ENCODE measurements at places on chromosomes 2 and 18.

GRCh38 chr18:79904357-79905147 lies 46.9 kb downstream of the SLC66A2 start:
- no peak overlapping the region for H3K27ac ChIP-seq
- DNase-seq, result no peak
- no peak overlapping the region for H3K4me3 ChIP-seq
- peaks cover 3% of the 10 kb centered on the region for H3K4me1 ChIP-seq
- no peaks in the 10 kb centered on the region for H3K27me3 ChIP-seq

GRCh38 chr2:150710916-150711315 lies 223.4 kb upstream of the RND3 start:
- no peak overlapping the region for H3K27ac ChIP-seq
- no peaks in the 10 kb centered on the region for H3K4me1 ChIP-seq
- no peaks in the 10 kb centered on the region for H3K27me3 ChIP-seq
- no peak overlapping the region for H3K4me3 ChIP-seq

GRCh38 chr2:53939656-53940055 lies 31.1 kb downstream of the PSME4 start:
- DNase-seq, result no peak
- H3K27me3 ChIP-seq, result no peaks in the 10 kb centered on the region
- H3K4me3 ChIP-seq, result no peak overlapping the region
- no peak overlapping the region for H3K27ac ChIP-seq
- H3K36me3 ChIP-seq, result no peaks in the 10 kb centered on the region

DNA sequence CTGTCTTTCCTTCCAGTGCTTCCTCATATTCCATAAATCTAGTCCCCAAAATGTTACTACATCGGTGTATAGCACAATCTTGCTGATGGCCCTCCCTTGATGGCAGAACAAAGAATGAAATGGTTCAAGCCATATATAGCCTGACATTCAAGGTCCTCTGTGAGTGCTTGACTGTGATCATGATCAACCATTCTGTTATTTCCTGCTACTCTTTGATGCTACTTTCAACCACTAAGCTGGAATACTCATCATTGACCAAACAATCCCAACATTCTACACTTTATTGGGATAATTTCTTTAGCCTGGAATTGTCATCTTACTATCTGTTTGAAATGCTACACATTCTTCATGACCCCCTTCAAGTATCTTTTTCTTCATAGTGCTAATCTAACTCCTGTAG lies 633.9 kb downstream of the PLCL1 start:
- no peak for DNase-seq
- no peak overlapping the region for H3K4me3 ChIP-seq
- H3K4me1 ChIP-seq, result no peaks in the 10 kb centered on the region
- H3K27me3 ChIP-seq, result no peaks in the 10 kb centered on the region

GRCh38 chr2:191252699-191253098 lies 7.5 kb downstream of the MYO1B start:
- no peaks in the 10 kb centered on the region for H3K4me1 ChIP-seq
- no peak overlapping the region for H3K27ac ChIP-seq
- no peak for DNase-seq
- no peak overlapping the region for H3K4me3 ChIP-seq
- H3K36me3 ChIP-seq, result no peaks in the 10 kb centered on the region

DNA sequence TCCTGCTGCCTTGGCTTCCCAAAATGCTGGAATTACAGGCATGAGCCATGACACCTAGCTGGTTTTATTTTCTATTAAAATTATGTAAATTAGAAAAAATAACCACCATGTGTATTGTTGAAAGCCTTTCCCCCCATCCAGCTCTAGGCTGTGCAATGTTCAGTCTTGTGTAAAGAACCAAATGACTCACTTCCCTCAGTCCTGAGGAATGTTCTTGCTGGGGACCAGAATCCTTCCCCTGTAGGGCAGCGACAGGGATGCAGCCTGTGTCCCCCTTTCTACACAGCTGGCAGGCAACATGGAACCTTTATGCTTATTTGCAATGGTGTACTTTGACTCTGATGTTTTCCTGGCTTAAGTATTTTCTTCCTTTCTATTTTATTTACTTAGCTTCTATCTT lies 29.4 kb downstream of the AOX1 start:
- H3K4me1 ChIP-seq, result peaks cover 5% of the 10 kb centered on the region
- H3K36me3 ChIP-seq, result no peaks in the 10 kb centered on the region
- no peak overlapping the region for H3K4me3 ChIP-seq
- H3K27me3 ChIP-seq, result no peaks in the 10 kb centered on the region
- no peak overlapping the region for H3K27ac ChIP-seq

- H3K4me3 ChIP-seq, result no peak overlapping the region
- no peaks in the 10 kb centered on the region for H3K4me1 ChIP-seq
- no peak for DNase-seq
- no peaks in the 10 kb centered on the region for H3K36me3 ChIP-seq
Measured at GRCh38 chr2:101197215-101197745, 46.1 kb upstream of the TBC1D8 start.

DNA sequence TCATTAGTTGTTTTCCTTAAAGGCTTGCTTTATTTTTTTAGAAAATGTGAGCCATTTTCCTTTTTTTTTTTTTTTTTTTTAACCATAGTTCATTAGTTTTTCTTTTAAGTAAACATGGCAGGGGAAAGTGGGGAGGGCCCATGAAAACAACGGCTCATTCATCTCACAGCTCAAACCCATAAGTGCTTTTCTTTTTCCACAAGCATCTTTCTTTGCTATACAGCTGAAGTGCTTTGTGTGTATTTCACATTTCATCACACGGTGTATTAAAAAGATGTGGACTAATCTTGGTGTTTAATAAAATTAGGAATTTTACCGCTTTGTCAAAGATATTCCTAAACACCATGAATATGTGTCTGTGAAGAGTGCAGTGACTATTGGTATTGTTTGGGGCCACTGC lies 41.6 kb downstream of the RHBDD1 start:
- H3K27me3 ChIP-seq, result no peaks in the 10 kb centered on the region
- H3K27ac ChIP-seq, result no peak overlapping the region
- H3K36me3 ChIP-seq, result no peaks in the 10 kb centered on the region
- DNase-seq, result no peak
- H3K4me1 ChIP-seq, result peaks cover 11% of the 10 kb centered on the region

GRCh38 chr2:120629241-120629895 lies 106.3 kb upstream of the GLI2 start:
- no peaks in the 10 kb centered on the region for H3K4me1 ChIP-seq
- H3K27me3 ChIP-seq, result no peaks in the 10 kb centered on the region
- H3K27ac ChIP-seq, result no peak overlapping the region
- no peaks in the 10 kb centered on the region for H3K36me3 ChIP-seq
- no peak overlapping the region for H3K4me3 ChIP-seq
- DNase-seq, result no peak

GRCh38 chr18:75088021-75088506 lies 120.9 kb downstream of the PTGR3 start:
- no peaks in the 10 kb centered on the region for H3K27me3 ChIP-seq
- no peaks in the 10 kb centered on the region for H3K4me1 ChIP-seq
- H3K36me3 ChIP-seq, result no peaks in the 10 kb centered on the region

DNA sequence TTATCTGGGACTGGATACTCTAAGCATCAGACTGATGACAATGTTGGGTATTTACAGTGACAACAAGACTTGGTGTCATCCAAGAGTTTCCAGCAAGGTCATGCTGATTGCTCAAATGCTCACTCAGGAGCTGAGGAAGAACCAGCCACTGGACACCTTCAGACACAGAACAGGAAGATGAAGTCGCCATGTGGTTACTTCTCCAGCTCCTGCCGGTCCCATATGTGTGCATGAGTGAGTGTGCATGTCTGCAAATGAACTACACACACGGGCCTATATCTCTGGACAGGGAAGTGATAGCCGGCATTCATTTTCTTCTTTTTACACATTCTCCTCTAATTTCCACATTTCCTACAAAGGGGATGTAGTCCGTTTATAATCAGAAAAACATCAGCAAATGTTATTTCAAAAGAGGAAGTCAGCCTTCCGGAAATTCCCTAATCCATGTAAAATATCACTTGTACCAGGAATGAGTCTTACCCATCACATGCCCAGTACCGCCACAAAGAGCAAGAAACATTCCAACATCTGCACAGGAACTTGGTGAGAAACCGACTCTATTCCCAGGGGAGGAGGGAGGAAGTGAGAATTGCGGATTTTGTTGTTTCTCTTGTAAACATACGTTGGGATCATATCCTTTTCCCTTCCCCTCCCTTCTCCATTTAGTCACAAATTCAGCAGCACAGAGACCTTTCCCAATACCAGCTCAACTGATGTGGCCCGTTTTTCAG lies 10.8 kb downstream of the RFX8 start:
- H3K27me3 ChIP-seq, result no peaks in the 10 kb centered on the region
- H3K36me3 ChIP-seq, result no peaks in the 10 kb centered on the region
- no peak overlapping the region for H3K4me3 ChIP-seq
- no peaks in the 10 kb centered on the region for H3K4me1 ChIP-seq
- DNase-seq, result no peak
- no peak overlapping the region for H3K27ac ChIP-seq

DNA sequence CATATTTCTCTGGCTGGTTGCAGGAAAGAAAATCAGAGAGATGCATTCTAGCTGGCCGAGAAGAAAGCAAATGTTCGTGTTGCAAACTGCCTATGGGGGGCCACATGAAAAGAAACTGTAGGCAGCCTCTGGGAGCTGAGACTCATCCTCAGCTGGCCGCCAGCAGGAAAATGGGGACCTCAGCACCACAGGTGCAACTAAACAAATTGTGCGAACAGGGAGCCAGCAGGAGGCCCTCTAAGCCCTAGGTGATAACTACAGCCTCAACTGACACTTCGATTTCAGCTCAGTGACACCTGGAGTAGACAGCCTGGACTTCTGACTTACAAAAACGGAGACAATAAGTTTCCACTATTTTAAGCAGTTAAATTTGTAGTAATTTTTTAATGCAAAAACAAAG lies 107.3 kb downstream of the DTNB start:
- H3K27me3 ChIP-seq, result no peaks in the 10 kb centered on the region
- peaks cover 35% of the 10 kb centered on the region for H3K4me1 ChIP-seq
- no peak for DNase-seq

- H3K27ac ChIP-seq, result no peak overlapping the region
- H3K36me3 ChIP-seq, result no peaks in the 10 kb centered on the region
- no peaks in the 10 kb centered on the region for H3K4me1 ChIP-seq
- no peaks in the 10 kb centered on the region for H3K27me3 ChIP-seq
- no peak for DNase-seq
Measured at GRCh38 chr18:56575819-56576663, 62.4 kb downstream of the TXNL1 start.

DNA sequence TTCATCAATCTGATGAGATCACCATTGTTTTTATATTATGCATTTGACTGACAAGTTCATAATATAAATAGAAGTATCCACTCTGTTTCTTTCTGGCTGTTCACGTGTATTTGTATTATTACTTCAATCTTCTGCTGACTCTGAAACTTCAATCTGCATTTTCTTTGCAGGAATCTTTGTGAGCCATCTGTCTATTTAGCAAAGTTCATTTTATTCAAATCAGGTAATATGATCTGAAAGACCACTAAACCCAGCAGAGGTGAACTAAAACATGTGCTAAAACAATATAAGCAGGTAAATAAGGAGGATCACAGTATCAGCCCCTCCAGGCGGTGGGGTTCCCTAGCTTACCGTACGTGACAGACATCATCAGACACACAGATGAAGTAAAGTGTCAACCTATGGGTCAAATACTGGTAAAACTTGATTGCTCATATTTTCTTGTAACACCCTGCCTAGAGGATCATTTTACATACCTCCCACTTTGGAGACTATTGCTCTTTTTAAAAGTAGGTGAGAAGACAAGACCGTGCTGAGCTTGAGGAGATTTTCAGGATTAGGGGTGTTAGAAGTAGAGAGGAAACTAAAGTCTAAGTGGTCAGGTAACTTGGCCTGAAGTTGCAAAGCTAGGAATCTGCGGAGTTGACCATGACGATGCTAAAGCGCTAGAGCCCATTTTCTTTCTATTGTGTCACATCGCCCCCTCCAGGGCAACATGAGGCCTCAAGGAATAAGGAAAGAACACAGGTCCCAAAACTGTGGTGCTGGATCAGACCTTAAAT lies 9.0 kb downstream of the DTNB start:
- no peak for DNase-seq
- no peaks in the 10 kb centered on the region for H3K4me1 ChIP-seq
- no peaks in the 10 kb centered on the region for H3K36me3 ChIP-seq
- H3K27ac ChIP-seq, result no peak overlapping the region

DNA sequence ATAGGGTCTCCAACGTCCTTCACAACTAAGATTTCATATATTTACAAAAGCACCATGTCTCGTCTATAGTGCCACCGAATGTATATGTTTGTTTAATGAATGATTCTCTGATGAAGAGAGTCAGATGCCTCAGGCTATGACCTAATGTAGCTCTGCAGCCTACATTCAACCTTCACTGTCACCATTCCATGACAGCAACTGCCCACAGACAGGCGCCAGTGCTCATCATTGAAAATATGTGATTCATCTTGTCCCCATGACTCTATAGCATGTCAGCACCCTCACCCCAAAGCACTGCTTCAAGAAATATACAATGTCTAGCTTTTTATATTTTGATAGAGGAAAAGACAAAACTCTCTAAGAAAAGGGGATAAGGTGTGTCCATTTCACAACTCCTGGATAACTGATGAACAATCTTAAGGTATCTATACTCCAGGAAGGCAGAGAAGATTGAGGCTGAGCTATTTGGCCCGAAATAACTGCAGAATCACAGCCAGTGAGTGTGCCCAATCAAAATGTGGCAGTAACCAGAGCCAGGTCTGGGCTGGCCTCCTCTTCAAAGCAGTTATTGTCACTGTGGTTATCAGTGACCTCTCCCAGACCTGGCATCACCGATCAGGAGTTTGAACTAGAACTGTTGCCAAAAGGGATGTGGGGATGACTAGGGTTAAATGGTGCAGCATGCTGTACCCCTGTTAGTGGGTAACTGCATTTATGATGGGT lies 246.6 kb downstream of the SETBP1 start:
- H3K27me3 ChIP-seq, result no peaks in the 10 kb centered on the region
- DNase-seq, result no peak
- no peak overlapping the region for H3K4me3 ChIP-seq
- no peaks in the 10 kb centered on the region for H3K36me3 ChIP-seq
- H3K4me1 ChIP-seq, result no peaks in the 10 kb centered on the region
- no peak overlapping the region for H3K27ac ChIP-seq

- peaks cover 2% of the 10 kb centered on the region for H3K36me3 ChIP-seq
- H3K4me3 ChIP-seq, result no peak overlapping the region
- H3K27ac ChIP-seq, result no peak overlapping the region
Measured at GRCh38 chr2:135121016-135121657, 69.0 kb downstream of the RAB3GAP1 start.

DNA sequence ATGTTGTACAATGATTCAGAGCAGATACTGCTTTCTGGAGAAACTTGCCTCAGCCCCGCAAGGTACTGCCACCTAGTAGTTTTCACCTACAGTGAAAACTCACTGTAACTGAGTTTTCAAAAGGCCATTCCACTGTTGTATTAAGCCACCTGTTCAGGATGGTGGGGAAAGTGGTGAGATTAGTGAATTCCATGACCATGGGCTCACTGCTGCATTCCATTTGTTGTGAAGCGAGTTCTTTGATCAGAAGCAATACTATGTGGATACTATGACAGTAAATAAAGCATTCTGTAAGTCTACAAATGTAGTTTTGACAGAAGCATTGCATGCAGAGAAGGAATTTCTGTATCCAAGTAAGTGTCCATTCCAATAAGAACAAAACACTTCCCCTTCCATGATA lies 113.6 kb downstream of the LAMA3 start:
- DNase-seq, result no peak
- H3K4me3 ChIP-seq, result no peak overlapping the region
- H3K27me3 ChIP-seq, result no peaks in the 10 kb centered on the region
- no peaks in the 10 kb centered on the region for H3K36me3 ChIP-seq

GRCh38 chr2:151774506-151774905 lies 40.2 kb upstream of the NEB start:
- H3K36me3 ChIP-seq, result 0 out of 2 replicates have a peak, but pooled peaks cover 2% of the 10 kb centered on the region
- no peak for DNase-seq
- H3K4me1 ChIP-seq, result peaks cover 15% of the 10 kb centered on the region
- no peaks in the 10 kb centered on the region for H3K27me3 ChIP-seq
- no peak overlapping the region for H3K4me3 ChIP-seq
- no peak overlapping the region for H3K27ac ChIP-seq
